ENCODE measurements at places on chromosomes 1 and 21.

DNA sequence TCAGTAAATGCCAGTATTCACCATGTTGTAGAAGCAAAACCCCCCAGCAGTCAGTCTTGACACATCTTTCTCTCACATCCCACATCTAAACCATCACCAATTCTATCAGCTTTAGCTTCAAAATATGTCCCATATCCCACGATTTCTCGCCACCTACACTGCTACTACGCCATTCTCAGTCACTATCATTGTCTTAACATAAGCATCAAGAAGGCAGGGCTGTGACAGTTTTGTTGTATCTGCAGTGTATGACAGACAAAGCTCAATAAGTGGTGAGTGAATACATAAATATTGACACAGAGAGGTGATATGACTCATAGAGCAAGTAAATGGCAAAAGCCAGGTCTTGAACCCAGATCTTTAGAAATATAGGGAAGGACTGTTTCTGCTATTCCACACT is 59.9 kb downstream of the JAK1 start:
- DNase-seq: no peak

DNA sequence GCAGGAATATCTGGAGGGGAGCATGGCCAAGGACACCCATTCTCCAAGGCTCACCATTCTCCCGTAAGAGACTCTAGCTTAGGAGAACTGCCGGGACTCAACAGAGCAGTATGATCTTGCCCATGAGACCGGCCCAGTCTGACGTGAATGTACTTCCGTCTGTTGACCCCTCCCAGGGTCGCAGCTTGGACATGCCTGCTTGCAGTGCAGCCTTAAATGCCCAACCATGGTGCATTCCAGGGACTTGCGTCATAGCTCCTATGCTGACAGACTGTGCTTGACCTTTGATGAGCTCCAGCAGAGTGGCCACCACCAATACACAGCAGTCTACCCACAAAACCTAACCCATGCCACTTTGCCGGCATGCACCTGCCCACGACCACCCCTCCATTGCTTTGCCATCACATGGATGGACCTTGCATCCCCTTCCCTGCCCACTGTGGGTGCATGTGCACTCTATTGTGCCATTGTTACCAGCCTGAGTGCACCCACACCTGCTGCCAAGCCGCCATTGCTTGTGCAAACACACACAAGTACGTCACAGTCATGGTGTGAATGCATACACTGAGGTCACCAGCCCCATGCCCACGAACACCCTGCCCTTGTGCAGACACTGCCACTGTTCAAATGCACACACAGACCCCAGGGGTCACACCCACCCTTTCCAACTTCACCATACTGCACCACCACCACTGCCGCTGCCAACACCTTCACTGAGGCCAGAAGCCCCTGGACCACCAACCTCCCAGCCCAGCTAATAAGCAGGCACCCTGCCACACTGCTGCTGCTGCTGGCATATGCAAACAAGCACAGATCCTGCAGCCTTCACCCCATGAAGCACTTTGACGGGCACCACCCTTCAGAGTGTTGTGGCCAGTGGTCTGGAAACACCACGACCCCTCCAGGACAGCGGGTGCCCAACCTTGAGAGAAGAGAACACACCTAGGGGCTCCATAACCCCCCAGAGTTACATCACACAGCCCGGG is 1141.3 kb downstream of the BRINP3 start:
- no peak for DNase-seq

DNA sequence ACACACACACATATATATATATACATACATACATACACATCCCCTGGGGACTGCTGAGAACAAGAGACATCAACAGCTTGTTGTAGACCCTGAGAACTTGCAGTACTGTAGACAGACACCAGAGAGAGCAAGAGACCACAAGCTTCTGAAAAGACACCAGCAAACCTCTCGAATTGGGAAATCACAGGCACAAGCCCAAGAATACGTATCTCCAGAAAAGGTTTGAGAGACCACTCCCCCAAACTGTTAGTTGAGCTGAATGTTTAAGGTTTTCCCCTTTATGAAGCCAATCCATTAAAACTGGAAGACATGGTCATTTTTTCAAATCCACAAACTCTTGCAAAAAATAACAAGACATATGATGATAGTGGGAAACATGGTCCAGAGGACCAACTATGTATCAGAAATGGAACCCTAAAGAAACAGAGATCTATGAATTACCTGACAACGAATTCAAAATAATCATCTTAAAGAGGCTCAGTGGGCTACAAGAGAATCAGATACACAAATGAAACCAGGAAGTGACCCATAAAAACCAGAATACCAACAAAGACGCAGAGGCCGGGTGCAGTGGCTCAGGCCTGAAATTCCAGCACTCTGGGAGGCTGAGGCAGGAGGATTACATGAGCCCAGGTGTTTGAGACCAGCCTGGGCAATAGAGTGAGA is 45.1 kb downstream of the SLC2A1 start:
- DNase-seq: peak; percentile 49

DNA sequence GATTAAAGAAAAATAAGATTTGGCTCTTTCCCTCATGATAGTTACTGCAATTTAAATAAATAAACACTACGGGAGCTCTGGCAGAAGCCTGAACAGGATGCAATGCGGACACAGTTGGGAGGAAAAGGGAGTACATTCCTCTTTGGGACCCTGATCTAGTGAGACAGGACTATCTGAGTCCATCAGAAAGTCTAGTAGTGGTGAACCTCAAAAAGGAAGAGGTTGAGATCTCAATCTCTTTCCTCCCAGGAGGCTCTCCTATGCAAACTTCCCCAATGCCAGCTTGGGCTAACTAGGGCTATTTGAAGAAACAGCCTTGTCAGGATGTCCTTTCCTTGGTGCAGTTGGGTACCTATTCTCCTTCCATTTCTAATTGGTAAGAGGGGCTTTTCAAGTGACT is 4.9 kb upstream of the ABCD3 start:
- DNase-seq: no peak

DNA sequence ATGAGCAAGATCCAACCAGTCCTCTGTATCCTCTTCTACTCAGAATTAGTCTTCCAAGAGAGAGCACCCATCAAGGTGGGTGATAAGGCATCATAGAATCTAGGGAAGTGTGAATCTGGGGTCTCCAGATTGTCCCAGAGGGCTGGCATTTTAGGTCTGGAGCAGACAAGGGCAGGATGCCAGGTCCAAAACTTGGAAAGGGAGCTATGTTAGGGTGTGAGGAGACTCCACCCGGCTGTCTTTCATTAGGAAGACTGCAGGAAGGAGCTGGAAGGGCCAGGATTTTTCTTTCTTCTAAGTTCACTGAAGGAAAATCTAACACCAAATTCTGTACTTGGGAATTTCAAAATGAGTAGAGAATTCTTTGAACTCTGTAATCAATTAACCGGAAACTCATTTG is 86.1 kb upstream of the BMP8A start:
- DNase-seq: no peak

- DNase-seq: peak; percentile 33
Measured at GRCh38 chr21:43193651-43194302, 25.0 kb downstream of the CRYAA start.

DNA sequence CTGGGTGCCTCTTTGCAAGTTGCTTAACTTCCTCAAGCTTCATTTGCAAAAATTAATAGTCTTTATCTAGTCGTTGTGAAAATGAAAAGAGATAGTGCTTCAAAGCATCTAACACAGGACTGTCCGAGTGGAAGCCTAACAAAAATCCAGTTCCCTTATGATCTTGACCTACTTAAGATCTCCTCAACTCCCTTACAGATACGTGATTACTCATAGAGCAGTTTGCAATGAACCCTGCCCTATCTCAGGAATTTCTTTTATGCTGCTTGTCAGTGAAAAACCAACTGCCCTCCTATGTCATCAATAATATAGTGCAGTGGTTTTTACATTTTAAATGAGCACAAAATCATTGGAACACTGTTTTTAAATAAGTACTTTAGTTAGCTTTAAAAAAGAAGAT is 314.3 kb downstream of the BACH1 start:
- no peak for DNase-seq

DNA sequence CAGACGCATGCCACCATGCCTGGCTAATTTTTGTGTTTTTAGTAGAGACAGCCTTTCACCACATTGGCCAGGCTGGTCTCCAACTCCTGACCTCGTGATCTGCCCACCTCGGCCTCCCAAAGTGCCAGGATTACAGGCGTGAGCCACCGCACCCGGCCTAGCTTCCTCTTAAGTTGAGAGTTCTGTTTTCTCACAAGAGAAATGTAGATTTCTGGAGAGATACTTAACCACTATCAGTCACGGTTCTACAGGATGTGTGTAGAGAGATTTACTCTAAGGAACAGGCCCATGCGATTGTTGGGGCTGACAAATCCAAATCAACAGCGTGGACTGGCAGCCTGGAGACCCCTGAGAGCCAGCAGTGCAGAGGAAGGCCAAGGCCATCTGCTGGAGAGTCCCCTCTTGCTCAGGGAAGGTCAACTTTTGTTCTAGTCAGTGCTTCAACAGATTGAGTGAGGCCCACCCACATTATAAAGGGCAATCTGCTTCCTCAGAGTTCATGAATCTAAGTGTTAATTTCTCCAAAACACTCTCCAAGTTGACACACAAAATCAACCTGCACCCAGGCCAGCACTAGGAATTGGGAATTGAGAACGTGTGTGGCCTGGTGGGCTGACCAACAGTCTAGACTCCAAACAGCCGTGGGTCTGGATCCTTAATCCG is 38.7 kb downstream of the CHAF1B start:
- DNase-seq: no peak

DNA sequence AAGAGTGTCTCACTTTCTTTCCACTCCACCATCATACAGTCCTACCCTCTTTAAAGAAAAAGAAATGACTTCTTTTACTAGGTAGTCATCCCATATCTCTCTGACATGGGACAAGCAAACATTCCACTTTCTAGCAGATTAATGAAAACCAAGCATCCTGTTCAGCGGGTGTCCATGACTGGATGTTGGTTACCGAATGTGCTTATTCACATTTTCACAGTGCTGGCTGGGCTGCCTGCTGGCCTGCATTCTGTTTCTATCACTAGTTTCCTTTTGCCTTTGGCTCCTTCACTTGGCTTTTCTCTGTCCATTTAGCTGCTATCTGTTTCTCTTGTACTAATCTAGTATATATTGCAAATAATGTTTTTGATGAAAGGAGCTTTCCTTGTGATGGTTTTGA is 598.4 kb downstream of the RWDD3 start:
- DNase-seq: no peak

- no peak for DNase-seq
Measured at GRCh38 chr1:22210176-22210575, 67.3 kb upstream of the WNT4 start.

DNA sequence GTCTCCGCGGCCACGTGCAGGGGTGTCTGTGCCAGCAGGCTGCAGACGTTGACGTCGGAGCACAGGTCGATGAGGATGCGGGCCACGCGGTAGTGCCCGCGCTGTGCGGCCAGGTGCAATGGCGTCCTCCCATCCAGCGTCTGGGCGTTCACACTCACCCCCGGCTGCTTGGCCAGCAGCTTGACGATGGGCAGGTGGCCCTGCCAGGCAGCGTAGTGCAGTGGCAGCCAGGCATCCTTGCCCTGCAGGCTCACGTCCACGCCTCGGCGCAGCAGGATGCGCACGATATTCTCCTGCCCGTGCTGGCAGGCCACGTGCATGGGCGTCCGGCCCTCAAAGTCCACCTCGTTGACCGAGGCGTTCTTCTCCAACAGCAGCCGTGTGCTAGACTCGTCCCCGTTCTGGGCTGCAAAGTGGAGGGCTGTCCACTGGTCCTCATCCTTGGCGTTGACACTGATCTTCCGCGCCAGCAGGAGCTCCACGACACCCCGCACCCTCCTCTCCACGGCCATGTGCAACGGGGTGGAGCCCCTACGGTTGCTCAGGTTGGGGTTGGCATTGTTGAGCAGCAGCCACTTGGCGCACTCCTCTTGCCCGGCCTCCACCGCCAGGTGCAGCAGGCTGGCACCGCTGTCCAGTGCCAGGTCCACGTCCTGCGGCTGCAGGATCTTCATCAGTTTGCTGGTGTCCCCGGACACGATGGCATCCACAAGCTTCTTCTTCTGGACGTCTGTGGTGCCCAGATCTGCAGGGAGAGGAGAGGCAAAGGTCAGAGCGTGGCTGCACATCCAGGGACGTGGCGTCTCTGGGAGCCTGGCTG is 25.4 kb downstream of the RIPK4 start:
- DNase-seq: no peak

DNA sequence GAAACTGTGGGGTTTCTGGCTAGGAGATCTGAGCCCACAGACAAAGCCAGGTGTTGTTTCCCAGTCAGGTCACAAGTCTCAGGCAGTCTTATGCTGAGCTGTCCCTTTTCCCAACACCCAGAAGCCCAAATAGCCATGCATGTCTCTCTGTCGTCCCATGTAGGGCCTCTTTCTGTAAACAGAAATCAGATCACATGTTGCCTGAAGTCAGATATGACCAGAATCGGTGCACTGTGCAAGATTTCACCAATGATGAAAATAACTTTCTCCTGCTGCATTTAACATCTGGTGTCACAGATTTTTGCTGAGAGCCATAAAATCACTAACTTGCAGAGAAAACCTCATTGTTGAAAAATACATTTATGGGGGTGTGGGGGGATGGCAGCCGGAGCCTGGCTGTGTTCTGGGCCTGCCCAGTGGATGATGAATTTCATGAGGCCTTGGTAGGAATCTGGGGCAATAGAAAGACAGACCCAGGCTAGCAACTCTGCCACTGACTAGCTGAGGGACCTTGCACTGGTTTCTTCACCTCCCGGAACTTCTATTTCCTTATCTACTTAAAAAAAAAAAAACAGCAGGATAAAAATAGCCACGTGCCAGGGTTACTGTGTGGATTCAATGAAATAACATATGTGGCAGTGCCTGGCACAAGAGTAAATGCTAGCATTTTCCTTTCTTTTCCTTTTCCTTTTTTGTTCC is 158.8 kb upstream of the NFIA start:
- no peak for DNase-seq

GRCh38 chr1:210367566-210367965 is 38.9 kb downstream of the HHAT start:
- no peak for DNase-seq

DNA sequence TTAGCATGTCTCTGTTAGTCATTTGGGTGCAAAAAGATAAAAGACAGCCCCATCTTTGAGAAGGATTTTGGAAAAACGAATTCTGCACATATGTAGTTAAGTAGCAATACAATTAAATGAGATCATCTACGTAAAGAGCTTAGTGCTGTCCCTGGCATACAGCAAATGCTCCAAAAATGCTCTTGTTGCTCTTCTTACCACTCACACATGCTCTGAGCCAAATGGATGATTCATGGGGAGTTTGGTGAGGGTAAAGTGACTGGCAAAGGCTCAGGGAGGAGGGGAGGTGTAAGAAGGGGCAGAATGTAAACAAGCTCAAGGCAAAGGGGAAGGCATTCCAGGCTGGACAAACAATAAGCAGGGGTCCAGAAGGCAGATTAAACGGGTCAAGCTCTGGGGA is 191.9 kb downstream of the AK5 start:
- peak; percentile 41 for DNase-seq

GRCh38 chr1:6224718-6225117 is 11.0 kb downstream of the ICMT start:
- DNase-seq: no peak

- DNase-seq: no peak
Measured at GRCh38 chr21:45747802-45748445, 104.4 kb downstream of the PCBP3 start.

GRCh38 chr1:118147522-118147921 is 37.5 kb downstream of the SPAG17 start:
- peak; percentile 68 for DNase-seq

GRCh38 chr1:167532375-167532774 is 14.0 kb upstream of the CD247 start:
- no peak for DNase-seq
